GM23338 (cell line): ENCODE measurements at places on chromosomes 3 and 15. TPM values are rescaled to one million over a fixed set of nuclear protein-coding genes. Genes with fewer than 3 reads are reported as not detected.

Gene PXYLP1
- total RNA-seq: 20.1 TPM in 2 replicates

Gene RAB7A
- 79.5 and 89.8 TPM in 2 replicates for total RNA-seq

Gene KLHL6
- 0.12 TPM in 1 of 2 replicates, not detected in the other for total RNA-seq

Gene FOXL2NB
- 10.0 and 15.6 TPM in 2 replicates for total RNA-seq

Gene BFSP2
- total RNA-seq: not detected in 2 replicates

Gene SAMMSON
- total RNA-seq: not detected in 2 replicates

Gene LMAN1L
- not detected in 2 replicates for total RNA-seq

Gene PRSS50
- 1.4 and 1.5 TPM in 2 replicates for total RNA-seq

Gene MYRIP
- total RNA-seq: 1.8 and 1.9 TPM in 2 replicates

Gene RNF168
- total RNA-seq: 51.0 and 53.0 TPM in 2 replicates
